Gastrocnemius medialis (tissue), 4 donors: ENCODE measurements at places on chromosomes 16 and 17. TPM values are rescaled to one million over a fixed set of nuclear protein-coding genes. Genes with fewer than 3 reads are reported as not detected.

Gene C1QTNF8
- total RNA-seq = not detected

Gene SLC6A2
- total RNA-seq = not detected

Gene CRYBA1
- total RNA-seq = not detected

Gene HOXB6
- total RNA-seq = 0.95 TPM

Gene GP1BA
- not detected for total RNA-seq

Gene NOG
- total RNA-seq = 6.7 TPM

Gene GSDMA
- total RNA-seq = 0.16 TPM

Gene PRSS21
- not detected for total RNA-seq

Gene MAPT
- total RNA-seq = 70.3 TPM

Gene ITGA2B
- not detected for total RNA-seq

DNA sequence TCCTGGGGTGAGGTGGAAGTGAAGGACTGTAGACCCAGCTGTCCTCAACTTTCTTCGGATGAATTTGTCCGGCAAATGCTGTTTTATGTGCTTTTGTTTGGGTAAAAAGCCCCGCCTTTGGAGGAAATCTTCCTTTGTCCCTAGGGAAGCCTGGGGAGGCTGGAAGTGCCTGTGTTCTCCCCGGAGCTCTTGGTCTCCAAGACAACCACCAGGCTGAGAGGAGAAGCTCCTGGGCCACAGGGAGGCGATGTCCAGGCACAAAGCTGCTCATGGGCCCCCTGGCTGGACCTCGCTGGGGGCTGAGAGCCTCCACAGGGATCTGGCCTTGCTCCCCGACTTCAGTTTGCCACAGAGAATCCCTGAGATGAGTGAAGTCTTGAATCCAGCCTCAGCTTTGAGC, 293.1 kb upstream of the N4BP1 start:
- DNase-seq = no peak

GRCh38 chr16:72013888-72014581, 5.5 kb downstream of the DHODH start:
- DNase-seq = no peak

- no peak for DNase-seq
Observed at GRCh38 chr17:48484850-48485249, 46.0 kb downstream of the HOXB1 start.

GRCh38 chr17:60717814-60718213, 40.2 kb downstream of the BCAS3 start:
- no peak for DNase-seq

DNA sequence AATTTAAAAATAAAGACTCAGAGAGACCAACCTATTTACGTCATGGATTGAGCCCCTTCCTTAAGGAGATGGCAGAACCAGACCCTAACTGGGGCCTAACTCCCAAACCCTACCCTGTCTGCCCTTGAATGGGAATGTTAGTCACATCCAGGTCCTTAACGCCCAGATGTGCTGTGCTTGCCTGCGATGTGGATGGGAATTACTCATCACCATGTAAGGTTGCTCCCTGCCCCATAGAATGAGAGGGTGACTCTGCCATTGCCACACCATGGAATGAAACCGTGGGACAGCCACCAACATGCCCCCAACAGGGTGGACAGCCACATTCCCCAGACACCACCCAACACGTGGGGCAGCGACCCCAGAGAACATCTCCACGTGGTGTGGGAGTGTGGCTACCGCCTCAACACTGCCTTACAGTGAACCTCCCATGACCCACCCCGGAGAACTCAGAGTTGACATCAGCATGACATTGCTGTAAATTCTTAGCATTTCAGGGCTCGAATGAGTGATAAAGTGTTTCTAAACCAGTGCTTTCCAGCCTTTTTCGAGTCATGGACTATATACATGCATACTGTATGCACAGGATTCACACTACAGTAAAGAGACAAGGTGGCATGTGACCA, 31.8 kb downstream of the SCNN1B start:
- DNase-seq = no peak

GRCh38 chr16:66335704-66336329, 30.7 kb upstream of the CDH5 start:
- no peak for DNase-seq

- peak; percentile 75 for DNase-seq
Observed at GRCh38 chr17:82101767-82102679, 4.0 kb upstream of the FASN start.

- no peak for DNase-seq
Observed at GRCh38 chr16:53092284-53092683, 37.5 kb downstream of the CHD9 start.

- DNase-seq = no peak
Observed at GRCh38 chr17:81238490-81238814, 403 bp downstream of the TEPSIN start.

- DNase-seq = no peak
Observed at GRCh38 chr16:49859125-49859811, 3.4 kb upstream of the ZNF423 start.

GRCh38 chr16:48523415-48524204, 86.4 kb downstream of the N4BP1 start:
- DNase-seq = no peak

DNA sequence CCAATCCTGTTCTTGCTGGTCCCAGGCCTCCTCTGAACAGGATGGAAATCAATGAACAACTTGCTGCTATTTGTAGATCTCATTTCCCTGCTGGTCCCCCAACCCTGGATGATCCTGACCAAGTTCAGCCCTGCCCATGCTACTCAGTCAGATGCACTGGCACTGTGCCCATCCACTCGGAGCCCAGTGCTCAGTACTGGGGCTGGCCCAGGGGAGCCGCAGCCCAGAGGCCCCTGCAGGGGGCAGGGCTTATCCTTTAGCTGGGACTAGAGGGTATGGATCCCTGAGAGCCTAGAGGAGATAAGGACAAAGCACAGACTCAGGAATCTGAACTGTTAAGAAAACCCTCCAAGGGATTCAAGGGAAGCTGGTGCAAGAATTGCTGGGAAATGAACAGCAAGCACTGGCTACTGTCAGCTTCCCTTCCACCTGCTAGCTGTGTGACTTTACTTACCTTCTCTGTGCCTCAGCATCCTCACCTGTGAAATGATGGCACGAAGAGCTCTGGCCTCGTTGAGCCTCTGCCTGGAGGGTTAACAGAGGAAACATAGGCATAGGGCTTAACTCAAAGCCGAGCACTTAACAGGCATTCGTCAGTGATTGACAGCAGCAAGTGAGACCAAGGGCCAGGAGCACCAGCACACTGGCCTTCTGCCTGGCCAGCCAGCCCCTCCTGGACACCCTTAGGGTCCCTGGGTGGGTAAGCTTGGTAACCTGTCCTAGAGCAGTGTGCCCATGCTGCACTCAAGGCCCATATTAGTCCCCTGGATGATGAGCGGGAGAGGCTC, 29.8 kb upstream of the C1QL1 start:
- no peak for DNase-seq

DNA sequence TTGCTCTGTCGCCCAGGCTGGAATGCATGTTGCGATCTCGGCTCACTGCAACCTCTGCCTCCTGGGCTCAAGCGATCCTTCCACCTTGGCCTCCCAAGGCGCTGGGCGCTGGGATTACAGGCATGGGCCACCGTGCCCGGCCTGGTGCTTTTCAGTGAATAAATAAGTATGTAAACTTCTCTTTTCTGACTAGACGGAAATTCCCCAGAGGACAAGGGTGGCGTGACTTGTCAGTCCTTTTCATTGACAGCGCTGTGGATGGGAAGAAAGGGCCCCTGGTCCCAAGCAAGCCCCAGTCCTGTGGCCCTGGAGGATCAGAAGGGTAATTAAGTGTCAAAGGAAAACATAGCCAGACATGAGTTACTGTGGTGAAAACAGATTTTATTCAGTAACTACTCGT, 9.6 kb upstream of the SPN start:
- DNase-seq = no peak

DNA sequence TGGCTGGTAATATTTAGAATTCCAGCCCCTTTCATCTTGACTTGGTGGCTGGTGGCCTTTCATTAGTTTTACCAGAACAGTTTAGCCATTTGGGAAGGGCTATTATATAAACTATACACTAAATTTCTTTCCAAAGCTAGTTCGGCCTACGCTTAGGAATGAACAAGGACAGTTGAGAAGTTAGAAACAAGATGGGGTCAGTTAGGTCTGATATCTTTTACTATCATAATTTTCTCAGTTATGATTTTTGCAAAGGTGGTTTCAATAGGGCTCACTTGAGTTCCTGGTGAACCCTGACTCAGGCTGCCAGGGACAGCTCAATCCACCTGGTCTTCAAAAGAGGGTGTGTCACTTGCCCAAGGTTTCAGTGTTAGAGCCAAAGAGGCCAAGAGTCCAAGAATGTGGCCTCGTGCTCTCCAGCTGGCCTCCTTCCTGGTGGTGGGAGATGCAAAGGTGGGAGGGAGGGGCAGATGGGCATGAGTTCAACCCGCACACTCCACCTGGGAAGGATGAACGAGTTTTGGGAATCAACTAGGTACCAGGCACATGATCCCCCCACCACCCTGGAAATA, 4.0 kb upstream of the PHOSPHO1 start:
- DNase-seq = no peak

GRCh38 chr17:5354886-5355415, 64.5 kb downstream of the NUP88 start:
- no peak for DNase-seq

- DNase-seq = no peak
Observed at GRCh38 chr17:55159251-55159650, 105.5 kb upstream of the HLF start.

- DNase-seq = no peak
Observed at GRCh38 chr16:21937336-21937829, 15.8 kb upstream of the UQCRC2 start.

DNA sequence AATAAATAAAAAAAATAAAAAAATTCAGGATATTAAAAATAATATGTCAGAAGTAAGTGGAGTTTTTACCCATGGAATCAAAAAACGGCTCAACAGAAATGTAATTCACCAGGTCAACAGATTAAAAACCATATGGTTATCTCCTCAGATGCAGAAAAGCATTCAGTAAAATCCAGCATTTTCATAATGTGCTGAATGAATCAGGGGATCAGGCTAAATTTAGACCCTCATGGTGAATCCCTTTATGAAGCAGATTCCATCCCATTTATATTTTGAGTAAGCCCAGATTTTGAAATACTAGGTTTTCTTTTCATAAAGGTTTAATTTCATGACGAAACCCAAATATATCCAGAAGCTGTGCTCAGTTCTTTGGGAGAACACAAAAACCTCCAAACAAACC, 84.4 kb downstream of the OR1D5 start:
- no peak for DNase-seq

- no peak for DNase-seq
Observed at GRCh38 chr16:87970186-87970585, 19.0 kb downstream of the BANP start.
